ENCODE measurements at places on chromosomes 2 and 18. TPM values are rescaled to one million over a fixed set of nuclear protein-coding genes. Genes with fewer than 3 reads are reported as not detected.

PJVK gene
- total RNA-seq, result 8.0 TPM

B3GNT7 gene
- 6.8 TPM for total RNA-seq

ABCG5 gene
- 0.10 TPM for total RNA-seq

DNA sequence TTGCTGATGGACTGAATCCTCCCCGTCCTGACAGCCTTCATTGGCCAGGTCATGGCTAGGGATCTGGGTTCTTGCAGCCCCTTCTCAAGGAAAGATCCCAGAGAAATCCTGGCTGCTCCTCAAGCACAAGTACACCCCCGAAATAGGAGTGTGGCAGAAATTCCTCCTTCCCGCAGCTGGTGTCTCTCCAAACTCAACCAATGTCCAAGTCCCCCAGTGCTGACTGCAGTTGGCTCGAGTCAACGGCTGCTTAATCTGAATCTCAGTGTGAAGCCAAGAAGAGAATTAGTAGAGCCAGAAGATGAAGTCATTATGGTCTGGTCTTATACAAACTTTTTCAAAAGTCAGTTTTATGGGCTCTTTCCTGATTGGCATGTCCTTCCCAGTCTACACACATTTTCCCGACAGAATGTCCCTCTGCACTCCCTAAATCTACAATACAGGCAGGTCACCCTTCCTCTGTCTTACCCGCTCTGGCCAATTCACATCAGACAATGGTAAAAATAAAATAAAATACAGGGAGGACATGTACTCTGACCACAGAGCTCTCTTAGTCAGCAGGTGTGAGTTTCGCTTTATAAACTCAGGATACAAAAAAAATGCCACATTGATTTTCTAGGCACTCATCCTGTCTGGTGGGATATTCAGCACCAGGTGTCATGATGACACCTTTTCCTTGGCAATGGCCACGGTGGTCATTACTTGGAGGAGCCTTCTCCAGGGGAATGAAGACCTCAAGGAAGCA lies 76.9 kb upstream of the PAPOLG start:
- no peak overlapping the region for H3K27ac ChIP-seq
- peaks cover 22% of the 10 kb centered on the region for H3K27me3 ChIP-seq
- no peaks in the 10 kb centered on the region for H3K4me1 ChIP-seq
- no peaks in the 10 kb centered on the region for H3K36me3 ChIP-seq

DNA sequence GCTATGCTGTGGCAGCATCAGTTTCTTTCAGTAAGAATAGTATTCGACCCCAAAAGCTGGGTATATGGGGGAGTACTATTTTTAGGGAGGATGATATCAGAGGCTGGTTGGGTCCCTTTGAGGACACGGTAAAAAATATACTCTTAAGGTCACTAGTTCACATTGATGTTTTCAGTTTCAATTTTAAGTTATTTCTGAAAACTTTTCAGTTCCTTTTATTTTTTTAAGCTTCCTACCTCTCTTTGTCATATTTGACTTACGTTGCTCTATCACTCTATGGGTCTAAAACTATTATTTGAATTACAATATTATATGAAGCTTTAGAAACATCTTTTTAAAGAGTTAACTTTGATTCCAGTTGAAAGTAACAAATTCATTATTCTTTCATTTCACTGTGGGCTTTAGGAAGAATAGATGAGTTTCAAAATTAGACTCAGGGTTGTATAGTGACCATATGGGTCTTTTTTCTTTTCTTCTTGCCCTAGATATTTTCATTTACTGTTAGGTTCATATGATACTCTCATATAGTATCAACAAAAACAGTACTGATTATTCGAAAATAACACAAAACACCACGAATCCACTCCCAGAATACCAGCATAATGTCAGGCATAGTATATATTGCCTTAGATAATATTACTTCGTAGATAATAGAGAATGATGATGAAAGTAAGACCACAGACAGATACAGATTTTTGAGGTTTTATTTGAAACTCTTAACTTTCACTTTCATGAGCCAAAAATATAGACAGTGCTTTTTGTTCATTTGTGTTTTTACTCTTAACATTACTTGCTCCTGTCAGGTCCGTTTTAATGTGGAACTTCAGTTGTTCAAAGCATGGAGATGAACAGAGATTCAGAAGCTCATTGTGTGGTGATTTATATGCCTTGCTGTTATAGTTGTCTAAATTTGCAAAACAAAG lies 9.8 kb downstream of the RMDN2 start:
- H3K4me1 ChIP-seq, result no peaks in the 10 kb centered on the region
- no peak for DNase-seq
- H3K27me3 ChIP-seq, result no peaks in the 10 kb centered on the region
- H3K27ac ChIP-seq, result no peak overlapping the region
- peaks cover 31% of the 10 kb centered on the region for H3K36me3 ChIP-seq

CRYBA2 gene
- total RNA-seq, result 179 TPM

GRCh38 chr2:126317790-126318431 lies 338.0 kb upstream of the GYPC start:
- no peak for DNase-seq
- no peaks in the 10 kb centered on the region for H3K36me3 ChIP-seq
- H3K4me1 ChIP-seq, result no peaks in the 10 kb centered on the region
- H3K27ac ChIP-seq, result no peak overlapping the region
- no peak overlapping the region for H3K4me3 ChIP-seq

UGT1A10 gene
- not detected for total RNA-seq

CCDC150 gene
- total RNA-seq, result 32.5 TPM

AGXT gene
- total RNA-seq, result 0.51 TPM

SCYGR6 gene
- not detected for total RNA-seq

DNA sequence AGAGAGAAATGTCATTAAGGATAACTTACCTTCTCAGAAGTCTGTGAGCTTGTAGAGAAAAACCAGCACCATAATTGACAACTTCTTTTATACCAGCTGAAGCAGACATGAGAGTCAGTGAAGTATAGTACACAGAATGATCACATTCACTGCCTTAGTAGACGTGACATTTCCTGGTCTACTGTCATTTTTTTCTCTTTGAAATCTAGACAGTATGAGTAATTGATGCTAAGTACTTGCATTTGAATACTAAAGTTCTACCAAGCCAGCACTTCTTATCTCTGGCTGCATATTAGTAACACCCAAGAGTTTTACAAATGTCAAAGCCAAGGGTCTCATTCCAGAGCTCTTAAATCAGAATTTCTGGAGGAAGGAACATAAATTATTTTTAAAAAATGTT lies 25.4 kb upstream of the ACADL start:
- peaks cover 4% of the 10 kb centered on the region for H3K27me3 ChIP-seq
- no peak overlapping the region for H3K27ac ChIP-seq
- H3K4me3 ChIP-seq, result no peak overlapping the region
- no peaks in the 10 kb centered on the region for H3K4me1 ChIP-seq
- H3K36me3 ChIP-seq, result no peaks in the 10 kb centered on the region

RBM44 gene
- 0.24 TPM for total RNA-seq

DNA sequence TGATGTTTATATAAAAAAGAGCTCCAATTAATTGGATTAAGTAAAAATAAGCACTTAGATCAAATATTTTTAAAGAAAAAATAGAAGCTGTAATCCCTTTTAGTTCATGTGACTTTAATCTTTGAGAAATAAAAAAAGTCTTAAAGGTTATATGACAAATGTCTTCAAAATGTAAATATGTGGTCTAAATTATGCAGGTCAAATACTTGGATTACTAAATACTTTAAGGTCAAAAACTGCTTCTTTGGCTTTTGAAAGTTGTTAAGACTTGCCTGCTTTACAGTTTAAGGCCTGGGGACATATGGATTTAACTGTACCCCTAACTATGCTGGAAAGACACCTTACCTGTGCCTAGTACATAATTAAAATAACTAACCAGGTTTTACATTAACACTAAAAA lies 15.5 kb upstream of the PDK1 start:
- no peaks in the 10 kb centered on the region for H3K27me3 ChIP-seq
- H3K36me3 ChIP-seq, result peaks cover 6% of the 10 kb centered on the region
- no peaks in the 10 kb centered on the region for H3K4me1 ChIP-seq
- DNase-seq, result no peak

TEKT4 gene
- total RNA-seq, result 0.34 TPM

GRCh38 chr2:44650796-44651195 lies 289.0 kb downstream of the CAMKMT start:
- no peak overlapping the region for H3K4me3 ChIP-seq
- H3K36me3 ChIP-seq, result no peaks in the 10 kb centered on the region
- no peak overlapping the region for H3K27ac ChIP-seq
- no peak for DNase-seq
- no peaks in the 10 kb centered on the region for H3K27me3 ChIP-seq
